ENCODE measurements at places on chromosomes 6 and 20.

DNA sequence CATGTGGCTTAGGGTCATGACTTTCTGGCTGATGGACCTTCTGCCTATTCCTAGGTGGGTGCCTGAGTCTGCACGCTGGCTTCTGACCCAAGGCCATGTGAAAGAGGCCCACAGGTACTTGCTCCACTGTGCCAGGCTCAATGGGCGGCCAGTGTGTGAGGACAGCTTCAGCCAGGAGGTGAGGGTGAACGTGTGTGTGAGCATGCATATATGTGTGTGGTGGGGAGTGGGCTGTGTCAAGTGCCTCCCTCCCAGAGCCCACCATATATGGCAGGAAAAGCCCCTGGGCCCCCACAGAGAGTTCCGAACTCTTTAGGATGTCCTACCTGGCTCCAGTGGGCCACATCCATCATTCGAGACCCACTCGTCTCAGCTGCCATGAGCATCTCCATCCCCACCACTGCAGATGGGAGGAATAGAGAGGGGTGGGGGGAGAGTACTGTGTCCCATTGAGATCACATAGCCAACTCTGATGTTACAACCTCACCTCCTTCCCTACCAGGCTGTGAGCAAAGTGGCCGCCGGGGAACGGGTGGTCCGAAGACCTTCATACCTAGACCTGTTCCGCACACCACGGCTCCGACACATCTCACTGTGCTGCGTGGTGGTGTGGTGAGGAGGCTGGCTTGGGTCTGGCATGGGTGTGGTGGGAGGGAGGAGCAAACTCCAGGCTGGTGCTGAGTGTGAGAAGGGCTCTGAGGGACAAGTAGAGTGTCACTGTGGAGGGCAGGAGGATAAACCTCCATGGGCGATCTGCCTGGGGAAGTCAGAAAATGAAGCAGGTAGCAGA, 3.2 kb downstream of the SLC22A7 start:
- no peak for DNase-seq

- DNase-seq: no peak
Measured at GRCh38 chr6:15924893-15925292, 204.0 kb upstream of the MYLIP start.

- no peak for DNase-seq
Measured at GRCh38 chr6:169530752-169531123, 171.1 kb downstream of the WDR27 start.

DNA sequence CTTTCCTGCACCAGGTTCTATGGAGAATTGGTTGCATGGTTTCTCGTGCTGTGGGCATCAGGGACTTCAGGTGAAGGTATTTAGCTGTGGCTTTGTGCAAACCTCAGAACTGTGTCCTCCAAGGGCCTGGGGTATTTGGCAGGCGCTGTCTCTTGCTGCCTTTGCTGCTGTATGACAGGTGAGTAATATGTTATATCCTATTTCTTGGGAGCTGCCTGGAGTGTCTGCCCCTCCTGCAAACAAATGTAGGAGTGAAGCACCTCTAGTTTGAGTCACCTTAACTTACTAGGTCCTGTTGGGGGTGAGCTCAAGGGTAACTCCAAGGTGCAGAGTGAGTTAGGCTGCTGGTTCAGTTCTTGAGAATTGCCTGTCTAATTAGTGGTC, 177.7 kb upstream of the RNF24 start:
- DNase-seq: no peak

DNA sequence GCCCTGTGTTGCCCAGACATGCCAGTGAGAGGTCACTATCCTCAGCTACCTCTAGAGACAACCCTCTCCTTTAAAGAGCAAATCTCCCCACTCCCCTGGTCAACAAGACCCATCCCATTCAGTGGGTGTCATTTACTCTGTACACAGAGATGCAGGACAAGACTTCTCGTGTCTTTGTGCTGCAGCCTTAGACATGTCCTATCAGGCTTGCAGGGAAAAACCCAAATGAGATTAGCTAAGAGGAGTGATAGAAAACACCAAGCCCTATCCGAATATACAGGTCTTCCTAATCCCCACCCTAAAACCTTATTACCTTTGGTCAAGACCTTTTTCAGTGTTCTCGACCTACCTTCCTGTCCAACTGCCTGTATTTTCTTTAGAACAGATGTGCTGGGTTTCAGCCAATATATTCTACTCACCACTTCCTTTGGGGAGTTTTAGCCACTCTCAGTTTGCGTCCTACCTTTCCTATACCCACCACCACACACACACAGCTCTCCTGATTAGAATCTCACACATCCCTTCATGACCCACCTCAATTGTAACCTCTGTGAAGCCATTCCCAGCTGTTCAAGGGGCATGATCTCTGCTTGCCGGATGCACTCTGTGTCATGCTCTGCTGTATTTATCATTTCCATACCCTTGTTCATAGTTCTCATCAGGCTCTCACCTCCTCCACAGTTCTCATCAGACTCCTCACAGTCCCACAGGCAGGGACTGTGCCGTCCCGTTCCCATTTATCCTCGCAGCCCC, 39.7 kb downstream of the TRAM2 start:
- no peak for DNase-seq

GRCh38 chr20:24027229-24027628, 38.6 kb upstream of the GGTLC1 start:
- DNase-seq: peak; percentile 40

GRCh38 chr20:44494266-44494665, 18.6 kb downstream of the TTPAL start:
- DNase-seq: no peak

DNA sequence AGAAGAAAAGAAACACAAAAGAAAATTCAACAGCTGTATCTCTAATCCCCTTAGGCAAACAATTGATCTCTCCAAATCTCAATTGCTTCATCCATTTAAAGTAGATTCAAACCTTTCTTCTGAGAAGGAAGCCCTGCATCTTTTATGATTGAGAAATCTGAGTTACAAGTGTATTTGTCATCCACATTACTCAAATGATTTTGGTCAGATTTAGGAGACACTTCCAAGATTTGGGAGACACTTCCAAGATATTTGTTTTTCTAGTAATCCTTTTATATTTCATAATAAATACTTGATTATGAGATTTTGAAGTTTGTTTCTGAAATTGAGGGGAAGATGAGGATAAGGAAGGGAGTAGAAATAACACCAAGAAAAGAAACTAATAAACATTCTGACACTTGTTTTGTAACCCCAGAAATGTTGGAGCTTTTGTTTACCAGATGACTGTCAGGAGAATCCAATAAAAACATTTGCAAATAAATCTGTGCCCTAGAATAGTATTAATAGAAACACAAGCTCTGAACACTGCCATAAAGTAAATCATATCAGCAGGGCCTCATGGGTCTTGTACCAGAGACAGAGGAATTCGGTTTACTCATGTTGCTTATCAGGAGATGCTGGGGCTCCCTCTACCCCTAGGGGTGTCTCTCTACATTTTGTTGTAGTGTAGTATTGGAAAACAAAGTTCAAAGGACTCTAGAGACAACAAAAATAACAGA, 314.3 kb upstream of the NT5E start:
- no peak for DNase-seq

DNA sequence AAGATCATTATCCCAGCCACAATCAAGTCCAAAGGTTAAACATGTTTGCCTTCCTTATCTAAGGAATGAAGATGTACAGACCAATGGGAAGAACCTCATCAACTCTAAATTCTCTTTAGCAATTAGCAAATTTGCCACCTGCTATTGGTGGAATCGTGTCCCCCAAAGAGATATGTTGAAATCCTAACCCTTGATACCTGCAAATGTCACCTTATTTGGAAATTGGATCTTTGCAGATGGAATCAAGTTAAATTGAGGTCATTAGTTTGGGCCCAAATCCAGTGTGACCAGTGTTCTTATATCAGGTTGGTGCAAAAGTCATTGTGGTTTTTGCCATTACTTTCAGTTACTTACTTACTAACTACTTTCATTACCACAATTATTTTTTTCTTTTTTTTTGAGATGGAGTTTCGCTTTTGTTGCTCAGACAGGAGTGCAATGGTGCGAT, 31.3 kb downstream of the KLHL31 start:
- no peak for DNase-seq

DNA sequence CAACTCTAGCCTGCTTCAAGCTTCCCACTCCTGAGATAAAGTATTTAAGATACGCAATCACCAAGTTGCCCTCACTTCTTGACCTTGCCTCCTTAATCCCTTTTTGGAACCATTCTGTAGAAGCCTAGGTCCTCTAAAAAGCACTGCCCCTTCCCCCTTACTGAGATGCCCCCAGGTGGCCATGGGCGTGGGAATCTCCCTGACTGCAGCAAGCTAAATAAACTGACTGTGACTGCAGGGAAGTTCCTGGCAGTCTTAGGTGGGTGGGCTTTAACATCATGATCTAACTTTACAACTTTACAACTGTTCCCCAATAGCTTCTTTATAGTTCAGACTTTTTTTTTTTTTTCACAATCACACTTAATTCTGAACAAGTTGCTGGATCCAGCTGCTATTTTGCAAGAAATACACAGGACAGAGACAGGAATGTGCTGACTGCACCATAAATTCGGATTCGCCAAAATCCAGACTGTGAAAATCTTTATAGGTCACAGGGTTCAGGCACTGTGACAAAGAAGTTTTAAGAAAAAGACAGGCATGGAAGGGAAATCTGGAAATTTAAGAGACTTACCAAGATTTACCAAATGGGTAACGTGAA, 344.2 kb upstream of the SULF2 start:
- no peak for DNase-seq

GRCh38 chr6:70797625-70798024, 129.9 kb downstream of the SMAP1 start:
- DNase-seq: no peak
